ENCODE measurements at places on chromosomes 7 and 10.

DNA sequence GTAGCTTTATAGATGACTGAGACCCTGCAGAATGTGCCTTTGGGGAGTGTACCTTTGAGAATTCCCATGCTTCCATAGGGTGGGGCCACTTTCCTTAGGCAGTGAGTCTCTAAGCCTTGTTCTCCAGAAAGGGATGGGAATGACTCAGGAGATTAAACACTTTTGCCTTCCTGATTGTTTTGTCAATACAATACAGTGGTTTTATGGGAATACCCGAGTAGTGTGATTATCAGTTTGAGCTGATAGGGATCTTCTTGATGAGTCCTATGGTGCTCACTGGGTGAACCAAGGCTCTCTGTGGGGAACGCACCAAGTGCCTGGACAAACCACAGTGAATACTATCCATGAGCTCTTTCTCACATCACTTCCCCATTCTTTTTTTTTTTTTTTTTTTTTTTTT lies 6.3 kb downstream of the MYOF start:
- no peak for DNase-seq

- DNase-seq: no peak
Observed at GRCh38 chr10:17100586-17100985, 29.0 kb downstream of the CUBN start.

- DNase-seq: no peak
Observed at GRCh38 chr7:6172224-6172909, 100.1 kb downstream of the CYTH3 start.

- DNase-seq: no peak
Observed at GRCh38 chr7:151829707-151830106, 47.2 kb downstream of the PRKAG2 start.

- no peak for DNase-seq
Observed at GRCh38 chr7:73829505-73829904, 1.3 kb upstream of the CLDN4 start.

DNA sequence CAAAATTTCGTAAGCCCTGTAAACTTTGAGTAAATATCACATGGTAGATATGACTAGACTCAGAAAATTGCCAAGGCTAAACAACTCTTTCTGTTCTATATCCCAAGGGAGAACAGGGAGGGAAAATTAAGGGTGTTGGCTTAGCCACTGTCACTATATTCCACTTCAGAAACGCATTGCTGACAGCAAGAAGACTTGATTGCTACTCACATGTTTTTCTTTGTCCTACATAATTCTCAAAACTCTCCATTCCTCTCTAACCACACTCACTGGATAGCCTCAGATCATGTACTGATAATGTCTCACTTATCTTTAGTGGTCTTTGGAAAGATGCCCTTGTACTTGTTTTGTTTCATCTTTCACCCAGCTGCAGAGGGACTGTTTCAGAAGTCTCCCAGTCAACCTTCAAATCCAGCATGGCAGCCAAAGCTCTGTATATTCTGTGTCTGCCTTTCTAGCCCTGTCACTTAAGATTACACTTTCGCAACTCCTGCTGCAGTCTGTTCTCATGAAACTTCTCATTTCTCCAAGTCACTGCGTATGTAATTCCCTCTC lies 582.4 kb upstream of the FZD8 start:
- no peak for DNase-seq

DNA sequence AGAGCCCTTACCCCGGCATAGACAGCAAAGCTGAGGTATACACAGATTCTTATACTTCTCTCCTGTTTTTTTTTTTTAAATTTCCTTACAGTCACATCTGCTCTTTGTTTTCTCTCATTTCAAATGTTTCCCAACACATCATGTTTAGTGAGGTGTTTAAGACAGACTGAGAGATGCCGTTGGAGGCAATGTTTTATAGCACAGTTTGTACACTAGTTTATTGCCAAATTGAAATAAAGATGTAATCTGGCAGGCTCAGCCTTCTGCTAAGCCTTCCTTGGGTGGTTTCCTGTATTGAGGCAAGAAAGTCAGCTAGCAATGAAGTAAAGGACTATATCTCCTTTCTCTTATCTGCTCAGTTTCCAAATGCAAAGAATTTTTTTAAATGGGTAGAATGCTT lies 393.4 kb downstream of the SORCS1 start:
- no peak for DNase-seq

DNA sequence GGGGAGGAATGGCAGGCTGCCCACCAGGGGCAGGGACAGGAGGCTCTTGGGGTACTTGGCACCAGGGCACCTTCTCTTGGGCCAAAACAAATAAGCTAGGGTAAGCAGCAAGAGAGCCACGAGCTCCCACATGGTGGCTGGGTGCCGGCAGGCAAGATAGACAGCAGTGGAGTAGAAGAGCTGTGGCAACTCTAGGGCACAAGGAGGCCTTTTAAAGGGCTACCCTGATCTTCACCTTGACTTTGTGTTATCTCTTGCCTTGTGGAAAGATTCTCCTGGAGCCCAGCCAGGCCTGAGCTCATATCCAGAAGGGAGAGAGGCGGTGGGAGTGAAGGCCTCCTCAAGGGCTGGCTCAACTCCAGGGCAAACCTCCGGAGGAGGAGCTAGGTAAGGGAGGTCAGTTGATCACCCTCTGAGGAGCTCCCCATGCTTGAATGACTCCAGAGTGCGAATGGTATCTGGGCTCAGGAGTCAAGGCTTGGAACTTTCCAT lies at the start of gene CYP17A1:
Gene CYP17A1, minus strand, starts transcription at position 184 of the 492 bp plus-strand sequence. Its CDS starts 52 bp downstream, at position 132.
- no peak for DNase-seq

DNA sequence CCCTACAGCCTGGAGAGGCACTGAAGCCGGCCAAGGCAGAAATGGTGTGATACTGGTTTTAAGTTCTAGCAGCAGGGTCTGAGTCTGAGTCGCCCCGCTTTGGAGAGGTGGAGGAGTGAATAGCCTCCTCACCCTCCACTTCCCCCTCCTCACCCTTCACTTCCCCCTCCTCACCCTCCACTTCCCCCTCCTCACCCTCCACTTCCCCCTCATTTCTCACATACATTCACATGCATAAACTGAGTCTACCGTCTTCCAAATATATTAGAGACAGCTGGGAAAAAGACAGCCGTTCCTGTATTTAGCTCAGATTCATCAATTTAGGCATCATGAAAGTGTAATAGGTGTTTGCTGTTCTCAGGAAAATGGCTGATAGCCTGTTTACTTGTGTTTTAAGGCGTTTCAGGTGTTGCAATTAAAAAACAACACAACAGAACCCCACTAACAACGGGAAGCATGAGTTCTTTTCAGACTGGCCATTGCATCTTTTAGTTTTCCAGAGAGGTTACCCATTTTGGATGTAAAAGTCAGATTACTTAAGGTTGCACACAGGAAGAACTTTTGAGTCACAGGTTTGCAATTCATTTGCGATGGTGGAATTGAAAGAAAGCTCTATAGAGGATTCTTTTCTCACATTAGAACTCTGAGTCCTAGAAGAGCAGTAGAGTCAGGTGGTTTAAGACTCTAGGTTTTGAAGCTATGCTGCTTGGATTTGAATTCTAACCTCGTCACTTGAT lies 861 bp downstream of the NRBF2 start:
- DNase-seq: no peak

DNA sequence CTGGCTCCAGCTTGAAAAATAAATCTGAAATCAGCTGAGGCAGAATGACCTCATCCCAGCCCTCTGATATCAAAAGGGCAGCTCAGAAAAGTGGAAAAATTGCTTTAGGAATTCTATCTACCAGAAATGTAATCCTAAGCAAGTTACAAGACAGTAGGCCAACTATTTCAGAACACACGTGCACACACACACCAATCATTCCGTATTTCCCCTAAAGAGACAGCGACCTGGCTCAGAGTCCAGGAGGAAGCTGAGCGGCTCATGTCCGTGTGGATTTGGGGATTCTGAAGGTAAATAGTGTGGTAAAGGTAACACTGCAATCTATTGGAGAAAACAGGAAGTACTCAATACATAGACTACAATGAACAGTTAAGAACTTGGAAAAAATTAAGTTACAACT lies 288.2 kb downstream of the CALN1 start:
- DNase-seq: no peak

GRCh38 chr7:139999516-139999915 lies 63.2 kb downstream of the PARP12 start:
- no peak for DNase-seq

DNA sequence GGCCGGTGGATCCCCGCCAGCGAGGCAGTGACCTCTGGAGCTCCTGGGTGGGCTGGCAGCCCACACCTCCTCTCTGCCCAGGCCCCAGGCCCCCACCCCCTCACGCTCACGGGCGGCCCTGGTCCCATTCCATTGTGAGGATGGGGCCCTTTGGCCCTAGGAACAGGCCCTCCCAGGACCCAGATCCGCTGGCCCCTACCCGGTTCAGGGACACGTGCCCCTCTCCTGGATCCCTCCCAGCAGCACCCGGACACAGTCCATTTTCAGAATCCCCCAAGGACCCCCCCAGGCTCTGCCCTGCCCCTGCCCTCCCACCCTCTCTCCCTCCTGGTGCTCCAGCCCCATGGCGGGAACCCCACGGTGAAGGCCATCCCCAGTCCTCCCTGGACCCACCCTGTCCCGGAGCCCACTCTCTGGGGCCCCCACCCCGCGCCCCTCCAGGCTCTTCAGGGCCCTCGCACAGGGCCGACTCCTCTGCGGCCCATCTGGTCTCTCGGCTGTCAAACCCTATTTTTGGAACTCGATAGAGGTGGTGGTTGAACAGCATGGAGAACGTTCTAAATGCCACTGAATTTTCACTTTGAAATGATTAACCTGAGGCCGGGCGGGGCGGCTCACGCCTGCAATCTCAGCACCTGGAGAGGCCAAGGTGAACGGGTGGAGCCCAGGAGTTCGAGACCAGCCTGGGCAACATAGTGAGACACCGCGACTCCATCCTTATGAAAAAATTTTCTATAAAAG lies 8.1 kb downstream of the ADAP1 start:
- DNase-seq: no peak

All from stimulated activated CD8-positive, alpha-beta memory T cell treated with anti-CD3 and anti-CD28 coated beads, Interleukin-15, amount 100 ng/mL, for 1 hour (primary cell).